Activated CD4-positive, alpha-beta T cell treated with anti-CD3 and anti-CD28 coated beads, Interleukin-2, Interleukin-4, amounts not matched to agents 100 ng/mL and 50 ng/mL, durations not matched to agents 16 hours and 8 hours (primary cell): ENCODE measurements at places on chromosomes 1 and 21.

DNA sequence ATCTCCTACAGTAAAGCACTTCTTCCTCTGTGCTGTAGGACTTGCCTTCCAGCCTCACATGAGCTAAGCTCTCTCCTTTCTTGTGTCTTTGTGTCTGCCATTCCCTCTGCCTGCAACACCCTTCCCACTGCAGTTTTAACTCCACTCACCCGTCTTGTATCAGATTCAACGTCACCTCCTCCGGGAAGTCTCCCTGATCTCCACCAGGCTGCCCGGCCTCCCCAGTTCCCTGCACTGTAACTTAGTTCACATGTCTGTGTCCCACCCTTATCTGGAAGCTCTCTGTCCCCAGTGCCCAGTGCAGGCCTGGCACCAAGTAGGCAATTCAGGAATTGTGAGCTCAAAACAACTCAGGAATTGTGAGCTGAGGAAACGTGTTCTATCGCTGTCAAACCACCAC, 96.4 kb downstream of the GLIS1 start:
- DNase-seq, result no peak

GRCh38 chr1:110060034-110060661, 10.3 kb downstream of the ALX3 start:
- DNase-seq, result peak; percentile 79

- no peak for DNase-seq
Observed at GRCh38 chr1:12015001-12015491, 4.3 kb upstream of the MIIP start.

DNA sequence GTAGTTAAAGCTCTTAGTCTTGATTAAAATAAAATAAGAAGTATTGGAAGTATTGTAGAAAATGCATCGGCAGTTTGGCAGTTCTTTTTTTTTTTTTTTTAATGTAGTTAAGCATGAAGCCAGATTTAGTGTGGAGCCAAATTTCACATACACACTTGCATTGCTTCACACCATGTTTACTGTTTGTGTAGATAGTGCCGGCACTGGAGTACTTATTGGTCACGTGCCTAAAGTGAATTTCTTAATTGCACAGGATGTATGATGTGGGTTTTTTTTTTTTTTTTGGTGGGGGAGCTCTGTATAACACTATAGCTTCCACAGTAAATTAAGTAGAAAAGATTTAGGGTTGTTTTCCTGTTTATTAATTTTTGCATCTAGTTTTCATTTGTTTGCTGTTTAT, 21.2 kb upstream of the TMEM61 start:
- no peak for DNase-seq

DNA sequence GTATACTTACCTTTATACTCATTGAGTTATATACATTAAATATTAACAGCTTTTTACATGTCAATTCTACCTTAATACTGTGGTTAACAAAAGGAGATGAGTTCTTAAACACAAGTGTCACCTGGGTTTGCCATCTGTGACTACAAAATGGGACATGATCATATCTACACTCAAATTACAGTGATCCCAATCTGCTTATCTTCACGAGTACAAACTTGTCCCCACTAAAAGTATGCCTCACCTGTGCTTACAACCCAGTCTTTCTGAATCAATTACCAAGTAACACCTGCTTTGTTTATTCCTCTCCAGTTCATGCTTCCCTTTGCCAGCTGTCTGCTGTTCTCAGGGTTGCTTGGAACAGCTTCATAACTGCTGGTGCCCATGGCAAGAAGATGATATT, 8.8 kb downstream of the CD1E start:
- no peak for DNase-seq

DNA sequence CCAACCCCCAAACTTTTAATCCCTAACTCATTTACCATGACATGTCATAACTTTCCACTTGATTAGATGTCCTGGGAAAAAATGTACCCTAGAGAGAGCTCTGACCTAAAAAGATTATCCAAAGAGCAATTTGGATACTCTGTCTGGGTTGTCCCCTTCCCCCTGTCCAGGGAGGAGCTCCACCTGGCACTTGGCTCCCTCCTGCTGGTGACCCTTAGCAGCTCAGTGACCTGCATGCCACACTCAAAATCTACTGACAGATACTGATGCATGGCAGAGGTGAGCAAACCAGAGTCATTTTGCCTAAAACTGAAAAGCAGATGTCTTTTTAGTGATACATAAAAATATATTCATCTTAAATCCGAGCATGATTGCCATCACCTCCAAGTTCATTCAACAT, 442.3 kb upstream of the CHRM3 start:
- DNase-seq, result no peak

DNA sequence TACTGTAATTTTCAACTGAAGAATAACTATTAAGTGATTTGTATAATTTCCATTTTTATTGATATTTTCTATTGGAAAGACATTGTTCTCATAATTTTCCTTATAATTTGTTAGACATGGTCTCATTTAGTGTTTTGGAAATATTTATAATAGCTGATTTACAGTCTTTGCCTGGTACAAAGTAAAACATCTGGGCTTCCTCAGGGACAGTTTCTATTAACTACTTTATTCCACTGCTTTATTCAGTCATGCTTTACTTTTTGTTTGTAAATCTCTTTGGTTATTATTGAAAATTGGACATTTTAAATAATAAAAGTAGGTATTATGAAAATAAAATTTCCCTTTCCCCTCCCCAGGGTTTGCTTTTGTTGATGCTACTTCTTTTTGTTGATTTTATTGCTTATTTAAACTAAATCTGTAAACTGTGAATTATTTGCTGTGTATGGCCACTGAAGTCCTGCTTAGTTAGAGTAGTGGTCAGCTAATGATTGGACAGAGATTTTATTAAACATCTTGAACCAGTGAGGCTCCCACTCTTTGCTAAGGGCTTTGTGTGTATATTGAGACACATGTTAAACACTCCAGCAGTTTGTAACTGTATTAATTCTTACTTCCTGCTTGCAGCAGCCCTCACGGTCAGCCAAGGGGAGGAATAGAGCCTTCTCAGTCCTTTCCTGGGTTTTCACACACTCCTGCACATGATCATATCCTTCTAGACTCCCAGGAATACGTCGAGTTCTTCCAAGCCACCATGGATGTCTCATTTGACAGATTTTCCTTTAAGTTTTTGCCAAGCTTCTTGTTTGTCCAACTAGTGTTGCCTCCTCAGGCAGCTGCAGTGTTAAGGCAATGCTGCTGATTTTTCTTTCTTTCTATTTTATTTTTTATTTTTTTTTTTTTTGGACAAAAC, 994.6 kb upstream of the PRMT6 start:
- no peak for DNase-seq

DNA sequence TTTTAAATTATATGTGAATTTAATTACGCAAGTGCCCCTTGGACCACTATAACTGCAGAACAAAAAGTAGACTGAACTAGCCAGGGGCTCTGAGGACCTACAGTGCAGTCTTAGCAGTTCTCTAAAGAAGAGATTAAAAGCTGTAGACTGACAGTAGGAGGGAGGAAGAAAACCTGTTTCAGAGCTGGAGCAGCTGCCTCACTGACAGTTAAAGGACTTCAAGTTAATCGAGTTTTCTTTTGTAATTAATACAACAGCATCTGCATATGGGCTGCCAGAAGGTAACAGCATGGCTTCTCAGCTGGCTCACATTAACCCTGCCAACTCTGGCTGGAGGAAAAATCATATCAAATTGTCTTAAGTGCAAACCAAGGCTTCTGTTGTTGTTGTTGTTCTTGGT, 19.9 kb downstream of the DSTYK start:
- DNase-seq, result no peak

GRCh38 chr1:3594706-3595377, 16.5 kb downstream of the MEGF6 start:
- DNase-seq, result no peak

GRCh38 chr1:91637539-91637994, 136.9 kb downstream of the CDC7 start:
- DNase-seq, result no peak

DNA sequence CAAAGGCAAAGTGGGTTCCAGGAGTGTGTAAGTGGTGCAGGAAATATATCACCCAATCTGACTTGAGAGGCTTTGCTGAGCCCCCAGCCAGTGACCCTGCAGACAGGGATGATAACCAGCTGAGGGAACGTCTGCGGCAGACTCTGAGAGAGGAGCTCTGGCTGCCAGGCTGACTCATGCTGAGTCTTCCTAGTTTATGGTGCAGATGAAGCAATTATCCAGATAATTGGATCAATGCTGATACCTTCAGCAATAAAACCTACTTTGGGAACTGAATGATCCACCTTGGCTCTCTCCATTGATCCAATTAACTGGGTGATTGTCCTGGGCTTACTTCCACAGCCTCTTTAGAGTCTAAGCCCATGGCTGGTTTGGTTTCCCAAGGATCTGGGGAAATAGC, 7.3 kb downstream of the C8B start:
- no peak for DNase-seq

GRCh38 chr1:32201011-32201855, 838 bp downstream of the CCDC28B start:
- DNase-seq, result peak; percentile 74

DNA sequence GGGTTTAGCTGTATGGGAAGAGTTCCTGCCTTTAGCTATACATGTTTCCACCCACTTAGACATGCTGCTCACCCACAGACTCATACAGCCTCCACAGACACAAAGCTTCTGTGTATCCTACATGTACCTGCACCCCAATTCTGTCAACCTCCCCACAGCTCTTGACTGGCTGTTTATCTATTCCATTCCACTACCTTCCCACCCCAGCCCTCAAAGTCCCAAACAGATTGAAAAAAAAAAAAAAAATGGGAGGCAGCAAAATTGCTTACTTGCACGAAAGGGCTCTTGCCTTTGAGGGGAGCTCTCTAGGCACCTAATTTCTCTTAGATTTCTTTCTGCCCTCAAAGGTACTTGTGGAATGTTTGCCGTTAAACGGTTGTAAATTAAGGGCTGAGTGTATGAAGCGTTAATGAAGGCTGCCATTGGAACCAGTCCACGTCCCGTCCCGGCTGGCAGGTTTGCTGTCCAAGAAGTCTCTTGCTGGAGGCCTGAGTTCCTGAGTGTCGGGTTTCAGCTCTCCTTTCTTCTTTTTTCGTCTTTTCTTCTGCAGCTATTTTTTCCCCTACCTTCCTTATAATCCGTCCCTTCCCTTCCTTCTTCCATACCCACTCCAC, 43.6 kb downstream of the PBX1 start:
- no peak for DNase-seq

GRCh38 chr1:183180218-183180617, 5.8 kb upstream of the LAMC2 start:
- no peak for DNase-seq

DNA sequence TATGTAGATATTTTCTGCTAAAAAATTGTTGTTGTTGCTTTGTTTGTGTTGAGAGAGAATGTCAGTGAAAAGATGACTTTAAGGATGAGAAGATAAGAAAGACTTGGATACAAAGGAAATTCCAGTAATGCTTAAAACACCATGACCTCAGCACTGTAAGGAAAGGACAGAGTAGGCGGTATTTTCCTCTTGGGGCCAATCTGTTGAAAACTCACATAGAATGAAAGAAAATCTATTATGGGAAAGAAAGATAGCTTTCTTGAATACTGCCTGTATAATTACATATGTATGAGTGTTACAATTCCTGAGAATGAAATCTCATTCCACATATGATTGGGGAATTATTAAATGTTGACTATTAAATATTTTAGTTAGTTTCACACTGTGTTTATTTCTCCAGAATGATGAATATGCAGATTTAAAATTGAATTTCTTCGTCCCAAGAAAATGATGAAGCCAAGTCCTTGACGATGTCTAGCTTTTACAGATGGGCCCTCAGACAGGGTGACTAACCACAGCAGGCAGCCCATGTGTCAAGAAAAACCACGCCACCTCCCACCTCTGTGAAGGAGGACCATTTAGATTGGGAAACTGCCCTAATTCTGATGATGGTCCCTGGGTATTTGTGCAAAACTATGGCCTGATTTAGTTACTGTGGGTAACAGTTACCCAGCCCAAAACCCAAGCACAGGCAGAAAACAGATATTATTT, 49.7 kb upstream of the LMO4 start:
- DNase-seq, result no peak

- DNase-seq, result no peak
Observed at GRCh38 chr1:181086926-181087325, 1.6 kb upstream of the IER5 start.

- DNase-seq, result no peak
Observed at GRCh38 chr1:218886101-218886871, 287.4 kb upstream of the LYPLAL1 start.
